Thyroid gland (tissue), 4 donors: ENCODE measurements at places on chromosomes 12 and 14.
A peak's percentile ranks its signal among the peaks of the same experiment; 100 is the strongest.

GRCh38 chr14:89444516-89445125, 27.6 kb upstream of the FOXN3 start:
- no peak for DNase-seq

- DNase-seq, result no peak
Observed at GRCh38 chr12:62654326-62655241, 188.0 kb downstream of the MON2 start.

- no peak for DNase-seq
Observed at GRCh38 chr14:39967885-39968284, 535.7 kb upstream of the FBXO33 start.

DNA sequence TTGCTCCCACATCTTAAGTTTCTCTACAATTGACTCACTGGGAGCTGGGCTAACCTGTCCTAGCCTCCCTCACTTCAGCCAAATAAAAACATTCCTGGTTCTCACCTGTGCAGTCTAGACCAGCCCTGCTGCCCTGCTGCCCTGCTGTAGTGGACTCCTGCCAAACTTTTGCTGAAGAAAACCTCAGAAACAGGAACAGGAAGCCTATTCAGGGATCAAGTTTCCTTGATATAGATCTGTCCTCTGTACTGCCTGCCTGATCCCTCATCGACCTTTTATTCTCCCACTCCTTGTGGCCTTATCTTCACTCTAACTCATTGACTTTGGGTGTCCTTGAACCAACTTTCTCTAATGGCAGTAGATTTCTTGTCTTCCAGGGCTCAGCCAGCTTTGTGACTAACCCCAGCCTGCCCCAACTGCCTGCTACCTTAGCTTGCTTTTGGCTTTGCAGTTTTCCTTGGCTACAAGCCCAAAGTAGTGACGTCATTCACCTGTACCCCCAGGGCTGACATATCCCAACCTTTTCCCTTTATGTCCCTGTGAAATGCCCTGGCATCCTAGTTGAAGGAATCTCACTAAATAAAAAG, 234.8 kb downstream of the DUSP6 start:
- DNase-seq, result peak; percentile 13

GRCh38 chr12:105724641-105725040, 394.1 kb downstream of the C12orf75 start:
- DNase-seq, result no peak

DNA sequence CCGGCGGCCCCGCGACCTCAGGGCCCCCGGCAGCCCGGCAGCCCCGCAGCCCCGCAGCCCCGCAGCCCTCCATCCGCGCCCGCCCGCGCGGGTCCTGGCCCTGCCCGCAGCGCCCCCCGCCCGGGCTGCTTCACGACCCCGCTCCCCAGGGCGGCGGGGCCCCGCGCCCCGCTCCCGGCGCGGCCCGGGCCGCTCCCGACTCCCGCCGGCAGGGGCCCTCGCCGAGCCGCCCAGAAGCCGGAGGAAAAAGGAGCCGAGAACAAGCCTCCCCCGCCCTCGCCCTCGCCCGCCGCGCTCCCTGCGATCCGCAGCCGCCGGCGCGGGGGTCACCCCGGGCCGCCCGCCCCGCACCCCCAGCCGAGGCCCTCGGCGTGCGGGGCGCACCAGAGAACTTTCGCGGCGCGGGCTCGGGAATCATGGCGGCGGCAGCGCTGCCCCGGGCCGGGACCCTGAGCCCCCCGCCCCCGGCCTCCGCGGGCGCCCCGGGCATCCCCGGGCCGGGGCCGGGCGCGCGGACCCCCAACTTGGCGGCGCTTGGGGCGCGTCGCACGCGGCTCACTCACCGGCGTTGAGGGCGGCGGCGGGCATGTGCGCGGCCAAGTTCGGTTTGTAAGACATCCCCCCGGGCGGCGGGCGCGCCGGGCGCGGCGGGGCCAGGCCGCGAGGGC, 521 bp downstream of the CDK2AP1 start:
- peak; percentile 67 for DNase-seq

- DNase-seq, result no peak
Observed at GRCh38 chr12:93079271-93079670, 150.2 kb upstream of the EEA1 start.

DNA sequence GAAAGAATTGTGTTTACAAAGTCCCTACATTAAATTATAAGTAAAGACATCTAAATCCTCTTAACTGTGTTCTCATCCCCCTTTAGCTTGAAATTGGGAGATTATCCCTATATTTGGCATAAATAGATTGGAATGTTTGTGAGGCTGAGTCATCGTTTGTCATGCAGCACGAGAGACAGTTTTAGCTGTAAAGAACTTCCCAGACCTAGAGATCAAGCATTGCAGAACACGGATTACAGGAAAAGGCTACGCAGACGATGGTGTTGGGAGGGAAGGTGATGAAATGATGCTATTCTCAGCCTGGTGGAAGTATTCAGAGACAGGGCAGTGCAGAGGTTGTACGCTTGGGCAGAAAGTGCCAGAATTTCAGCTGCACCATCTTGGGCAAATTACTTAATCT, 93.8 kb downstream of the PTPRB start:
- no peak for DNase-seq

DNA sequence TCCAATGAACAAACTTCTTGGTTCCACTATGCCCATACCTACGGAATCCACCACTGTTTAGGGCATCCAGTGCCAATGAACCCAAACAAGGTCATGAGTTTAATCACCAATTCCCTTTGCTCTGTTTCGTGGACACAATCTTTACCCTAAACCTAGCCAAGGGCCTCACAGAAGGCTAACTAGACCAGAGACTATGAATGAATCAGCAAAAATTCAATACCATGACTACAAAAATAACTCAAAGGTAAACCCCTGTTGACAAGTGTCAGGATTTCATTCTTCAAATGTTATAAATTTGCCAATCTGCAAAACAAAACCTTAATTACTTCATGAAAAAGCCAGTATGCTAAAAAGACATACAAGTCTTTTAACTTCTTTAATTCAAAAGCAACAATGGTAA, 96.7 kb downstream of the CEP128 start:
- DNase-seq, result no peak

DNA sequence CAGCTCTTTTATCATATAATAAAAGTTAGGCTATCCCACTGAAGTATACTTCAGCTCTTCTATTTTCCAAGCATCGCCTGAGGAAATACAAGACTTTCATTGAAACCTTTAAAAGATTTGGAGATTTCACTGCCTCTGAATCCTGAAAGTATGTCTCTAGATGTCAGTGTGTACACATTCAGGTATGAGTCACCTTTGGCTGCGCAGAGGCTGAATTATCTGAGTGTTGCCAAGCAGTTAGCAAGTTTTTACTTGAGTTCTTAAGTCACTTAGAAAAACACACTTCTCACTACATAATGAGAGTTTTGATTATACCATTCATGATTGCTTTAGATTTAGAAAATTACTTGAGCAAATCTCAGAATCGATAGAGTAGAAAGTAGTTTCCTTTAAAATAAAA, 210.3 kb downstream of the TMTC2 start:
- peak; percentile 58 for DNase-seq

- no peak for DNase-seq
Observed at GRCh38 chr12:105487963-105488362, 157.5 kb downstream of the C12orf75 start.

DNA sequence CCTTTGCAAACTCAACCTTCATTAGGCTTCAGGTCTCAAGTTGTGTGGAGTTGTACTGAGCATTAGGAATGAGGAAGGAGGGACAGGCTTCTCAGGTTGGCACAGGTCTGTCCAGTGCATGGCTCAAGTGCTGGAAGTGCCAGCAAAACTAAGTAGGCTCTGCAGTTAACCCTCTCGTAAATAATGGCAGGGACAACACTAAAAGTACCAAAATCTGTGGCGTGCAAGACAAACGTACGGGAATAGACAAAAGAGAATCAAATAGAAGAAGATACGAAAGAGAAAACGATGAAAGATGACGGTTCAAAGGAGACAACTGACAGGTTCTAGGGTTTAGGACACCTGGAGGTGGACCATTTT, 612 bp downstream of the TRAPPC6B start:
- peak; percentile 52 for DNase-seq

DNA sequence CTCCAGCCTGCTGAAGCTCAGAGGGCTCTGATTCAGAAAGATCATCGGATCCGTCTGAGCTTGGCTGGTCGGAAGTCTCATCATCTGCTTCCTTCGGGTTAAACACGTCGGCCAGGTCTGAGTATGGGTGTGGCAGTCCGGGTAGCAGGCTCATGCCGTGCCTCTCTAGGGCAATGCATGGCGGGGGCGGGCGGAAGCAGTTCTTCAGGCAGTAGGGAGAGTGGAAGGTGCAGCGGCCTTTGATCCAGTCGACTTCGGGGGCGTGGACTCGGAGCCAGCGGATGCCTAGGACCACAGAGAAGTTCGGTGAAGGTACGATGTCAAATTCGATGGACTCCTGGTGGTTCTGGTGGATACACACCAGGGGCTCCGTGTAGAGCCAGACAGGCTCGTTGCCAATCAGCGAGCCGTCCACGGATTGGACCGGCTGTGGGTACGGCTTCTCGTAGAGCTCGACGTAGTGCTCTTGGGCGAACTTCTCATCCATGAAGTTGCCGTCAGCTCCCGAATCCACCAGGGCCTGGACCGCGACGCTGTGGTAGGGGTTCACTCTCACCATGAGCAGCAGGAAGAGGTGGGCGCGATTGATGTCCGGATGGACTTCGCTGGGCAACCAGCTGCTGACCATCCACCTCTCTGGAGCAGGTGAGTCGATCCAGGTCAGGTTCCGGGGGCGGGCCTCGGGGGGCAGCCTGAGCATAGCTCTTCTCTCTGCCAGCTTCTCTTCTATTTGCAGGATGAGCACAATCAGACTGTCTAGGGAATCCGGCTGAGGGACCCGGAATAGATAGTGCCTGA, 20.3 kb downstream of the RTL1 start:
- no peak for DNase-seq

GRCh38 chr12:51891843-51892242, 3.9 kb downstream of the ANKRD33 start:
- no peak for DNase-seq

DNA sequence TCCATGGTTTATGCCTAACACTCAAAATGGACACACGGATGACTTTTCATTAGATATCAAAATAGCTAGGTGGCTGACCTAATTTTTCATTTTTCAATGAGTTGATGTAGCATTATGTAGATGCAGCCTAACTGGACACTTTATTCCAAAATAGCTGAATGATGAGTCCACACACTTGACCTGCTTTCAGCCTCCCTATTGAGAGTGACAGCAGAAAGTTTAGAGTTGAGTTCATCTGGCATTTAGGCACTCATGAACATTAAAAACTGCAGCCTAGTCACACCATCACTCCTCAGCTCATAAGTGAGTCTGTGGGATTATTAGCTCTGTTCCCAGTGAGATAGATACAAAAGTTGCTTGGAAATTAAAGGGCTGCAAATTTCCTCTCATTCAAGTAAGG, 307.3 kb upstream of the PRKD1 start:
- DNase-seq, result no peak

DNA sequence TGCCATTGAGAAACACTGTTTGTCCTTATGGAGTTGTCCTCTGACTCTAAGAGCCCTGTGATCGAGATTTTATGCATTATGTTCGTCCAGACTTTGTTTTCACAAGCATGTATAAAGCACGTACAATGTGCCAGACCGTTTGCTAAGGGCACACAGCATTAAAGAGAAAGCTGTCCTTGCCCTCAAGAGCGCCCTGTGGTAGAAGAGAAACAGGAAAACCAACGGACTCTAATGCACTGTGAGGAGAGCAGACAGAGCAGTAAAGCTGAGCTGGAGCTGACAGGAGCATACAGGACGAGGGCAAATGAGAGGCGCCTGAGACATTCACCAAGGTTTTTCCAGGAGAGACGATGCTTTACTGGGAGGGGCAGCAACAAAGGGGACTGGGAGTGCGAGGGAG, 66.2 kb upstream of the OVCH1 start:
- no peak for DNase-seq

DNA sequence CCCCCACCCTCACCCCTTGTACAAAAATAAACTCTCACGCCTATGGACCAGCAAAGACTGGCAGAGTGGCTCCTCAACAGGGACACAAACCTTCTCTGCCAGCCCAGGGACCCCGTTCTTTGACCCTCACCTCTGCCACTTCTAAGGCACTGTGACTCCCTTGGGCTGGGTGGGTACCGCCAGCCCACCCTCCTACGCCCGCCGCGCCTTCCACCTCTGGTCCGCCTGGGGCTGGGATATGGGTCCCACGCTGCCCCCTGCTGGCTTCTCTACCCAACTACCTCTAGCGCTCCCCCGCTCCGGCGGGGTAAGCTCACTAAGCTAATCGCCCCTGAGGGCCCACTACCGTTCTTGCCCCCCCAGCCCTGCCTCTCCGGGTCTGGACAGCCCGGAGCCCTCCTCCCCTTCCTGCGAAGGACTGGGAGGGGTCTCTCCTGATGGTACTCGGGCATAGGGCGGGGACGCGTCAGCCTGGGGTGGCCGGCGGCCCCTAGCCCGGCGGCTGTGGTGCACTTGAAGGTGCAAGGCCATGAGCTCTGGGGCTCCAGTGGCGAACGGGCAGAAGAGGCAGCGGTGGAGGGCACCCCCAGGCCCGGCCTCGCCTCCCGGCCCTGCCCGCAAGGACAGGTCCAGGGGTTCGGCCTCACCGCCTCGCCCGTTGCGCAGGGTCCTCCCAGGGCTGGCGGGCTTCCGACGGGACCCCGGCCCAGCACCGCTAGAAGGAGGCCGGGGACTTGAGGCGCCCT, 8.1 kb downstream of the ZNF219 start:
- DNase-seq, result no peak

DNA sequence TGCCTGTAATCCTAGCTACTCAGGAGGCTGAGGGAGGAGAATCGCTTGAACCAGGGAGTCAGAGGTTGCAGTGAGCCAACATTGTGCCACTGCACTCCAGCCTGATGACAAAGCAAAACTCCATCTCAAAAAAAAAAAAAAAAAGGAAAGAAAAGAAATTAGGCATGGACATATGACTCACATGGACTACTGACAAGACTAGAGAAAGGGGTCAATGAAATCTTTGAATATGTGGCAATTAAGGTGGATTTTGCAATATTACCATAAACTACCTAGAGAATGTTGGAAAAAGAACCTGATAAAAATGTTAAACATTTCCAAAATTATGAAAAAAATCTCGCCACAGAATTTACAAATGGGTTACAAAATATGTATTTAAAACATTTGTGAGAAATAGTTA, 873.6 kb downstream of the C12orf50 start:
- no peak for DNase-seq

DNA sequence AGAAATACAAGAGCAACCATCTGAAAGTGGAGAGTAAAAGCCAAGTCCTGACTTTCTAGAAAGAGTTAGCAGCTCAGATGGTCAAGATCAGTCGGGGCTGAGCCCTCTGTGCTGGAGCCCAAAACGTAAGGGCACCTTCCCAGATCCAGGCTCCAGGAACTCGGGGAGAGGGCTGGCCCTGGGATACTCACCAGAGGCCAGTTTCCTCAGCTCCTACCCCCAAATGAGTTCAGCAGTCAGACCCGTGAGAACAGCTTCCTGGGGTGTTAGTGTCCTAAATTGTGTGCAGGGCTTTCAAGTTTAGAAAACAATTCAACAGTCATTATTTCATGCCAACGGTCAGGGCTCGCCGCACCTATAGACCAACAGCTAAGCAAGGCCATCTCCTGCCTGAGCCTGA, 147.6 kb upstream of the FKBP4 start:
- DNase-seq, result no peak

- DNase-seq, result no peak
Observed at GRCh38 chr14:103703433-103704385, 11.5 kb downstream of the XRCC3 start.

- no peak for DNase-seq
Observed at GRCh38 chr12:43362910-43363694, 188.9 kb downstream of the ADAMTS20 start.
